ENCODE measurements at places on chromosomes 7 and 10. TPM values are rescaled to one million over a fixed set of nuclear protein-coding genes. Genes with fewer than 3 reads are reported as not detected.

Gene LRRTM3
- 0.22 TPM for total RNA-seq

Gene HOGA1
- 28.8 TPM for total RNA-seq

Gene WDR86
- total RNA-seq, result 5.9 TPM

Gene ACSM6
- not detected for total RNA-seq

Gene CALHM1
- not detected for total RNA-seq

Gene BUB3
- total RNA-seq, result 60.8 TPM

Gene PHKG1
- 0.91 TPM for total RNA-seq

Gene REPIN1
- total RNA-seq, result 95.8 TPM

Gene ACHE
- 3.6 TPM for total RNA-seq

DNA sequence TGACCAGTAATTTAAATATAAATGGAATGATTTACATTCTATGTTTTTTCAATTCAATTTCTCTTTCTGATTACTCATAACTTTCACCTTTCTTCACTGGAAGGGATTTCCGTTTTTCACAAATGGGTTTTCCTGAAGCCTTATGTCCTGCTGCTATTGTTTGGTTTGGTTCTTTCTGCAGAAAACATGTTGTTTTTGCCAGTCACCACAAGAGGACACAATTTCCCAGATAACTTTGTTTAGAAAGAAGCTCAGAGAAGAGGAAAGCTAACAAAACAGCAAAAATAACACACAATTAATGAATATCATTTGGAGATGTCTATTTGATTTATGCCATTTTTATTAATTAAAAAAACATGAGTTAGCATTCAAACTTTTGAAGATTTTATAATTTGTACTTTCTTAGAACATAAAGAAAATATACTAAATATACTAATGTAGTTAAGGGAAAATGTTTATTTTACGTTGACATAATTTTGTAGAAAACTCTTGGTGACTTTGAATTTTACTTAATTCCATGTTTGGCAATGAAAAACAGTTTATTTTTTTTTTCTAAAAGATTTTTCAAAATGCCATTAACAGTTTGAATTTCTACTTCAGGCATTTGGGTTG, 4.6 kb upstream of the TWIST1 start:
- H3K36me3 ChIP-seq, result no peaks in the 10 kb centered on the region
- H3K4me3 ChIP-seq, result no peak overlapping the region
- H3K27me3 ChIP-seq, result peaks cover 28% of the 10 kb centered on the region
- DNase-seq, result no peak

GRCh38 chr10:99941942-99942820, 67.6 kb downstream of the DNMBP start:
- H3K4me3 ChIP-seq, result no peak overlapping the region
- H3K36me3 ChIP-seq, result no peaks in the 10 kb centered on the region
- H3K4me1 ChIP-seq, result no peaks in the 10 kb centered on the region
- no peak overlapping the region for H3K27ac ChIP-seq
- no peaks in the 10 kb centered on the region for H3K27me3 ChIP-seq
- DNase-seq, result no peak

GRCh38 chr10:118595598-118596425, at the start of gene PRLHR:
Gene PRLHR, minus strand, starts transcription at chr10:118595648. Its CDS starts 404 bp downstream, at chr10:118595244.
- H3K27ac ChIP-seq, result no peak within 1 kb of the TSS
- DNase-seq, result no peak
- H3K4me1 ChIP-seq, result no peaks in the 10 kb centered on the region
- no peak within 1 kb of the TSS for H3K4me3 ChIP-seq
- no peaks in the 10 kb centered on the region for H3K36me3 ChIP-seq

GRCh38 chr7:2719007-2719406, 31.0 kb downstream of the AMZ1 start:
- H3K4me3 ChIP-seq, result no peak overlapping the region
- H3K27ac ChIP-seq, result no peak overlapping the region
- no peaks in the 10 kb centered on the region for H3K27me3 ChIP-seq
- no peaks in the 10 kb centered on the region for H3K36me3 ChIP-seq

DNA sequence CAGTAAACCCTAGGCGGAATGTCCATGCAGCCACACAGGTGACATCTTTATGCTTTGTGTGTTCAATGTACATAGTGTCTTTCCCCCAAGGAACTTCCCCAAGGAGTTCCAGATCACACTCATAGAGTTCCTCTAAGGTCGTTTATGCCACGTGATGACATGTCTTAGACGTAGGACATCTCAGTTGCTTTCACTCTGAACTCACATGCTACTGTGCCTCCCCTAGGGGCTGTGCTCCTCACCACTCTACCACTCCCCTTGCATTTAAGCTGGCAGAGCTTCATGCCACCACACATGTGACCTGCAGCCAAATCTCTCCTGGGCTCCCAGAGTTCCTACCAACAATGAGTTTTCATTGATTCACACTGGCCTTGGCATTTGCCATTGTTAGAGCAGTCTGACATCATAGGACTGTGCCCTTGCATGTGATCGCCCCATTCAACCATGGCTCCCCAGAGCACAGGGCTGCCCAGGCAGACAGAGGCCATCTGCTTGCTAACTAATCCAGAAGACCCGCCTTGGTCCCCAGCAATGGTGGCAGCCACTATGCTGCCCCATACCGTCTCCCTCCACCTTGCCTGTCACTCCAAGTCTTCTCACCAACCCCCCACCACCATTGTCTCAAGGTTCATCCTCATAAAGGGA, 95.3 kb upstream of the MACROH2A2 start:
- no peaks in the 10 kb centered on the region for H3K36me3 ChIP-seq
- DNase-seq, result no peak
- no peaks in the 10 kb centered on the region for H3K27me3 ChIP-seq

GRCh38 chr10:7787150-7787856, 490 bp downstream of the KIN start:
- no peak overlapping the region for H3K27ac ChIP-seq
- peak overlapping the region; percentile 98 for H3K4me3 ChIP-seq
- H3K36me3 ChIP-seq, result no peaks in the 10 kb centered on the region
- H3K27me3 ChIP-seq, result no peaks in the 10 kb centered on the region

DNA sequence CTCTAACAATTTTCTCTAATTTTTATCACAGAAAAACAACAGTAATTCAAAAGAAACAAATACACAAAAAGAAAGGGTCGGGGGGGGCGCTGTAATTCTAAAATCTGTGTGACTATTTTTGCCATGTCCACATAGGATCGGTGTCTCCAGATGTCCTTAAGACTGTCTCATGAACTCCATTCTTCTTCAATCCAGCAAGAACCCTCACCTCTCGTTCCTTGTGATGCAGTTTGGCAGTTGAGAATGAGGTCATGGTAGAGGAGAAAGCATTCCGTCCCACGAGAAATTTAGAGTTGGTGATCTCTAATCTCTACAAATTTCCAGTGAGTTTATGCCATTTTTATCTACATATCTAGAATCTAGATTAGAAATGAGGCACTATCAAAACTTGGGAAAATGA, 394.7 kb downstream of the TFEC start:
- no peaks in the 10 kb centered on the region for H3K4me1 ChIP-seq
- H3K4me3 ChIP-seq, result no peak overlapping the region
- H3K36me3 ChIP-seq, result no peaks in the 10 kb centered on the region

DNA sequence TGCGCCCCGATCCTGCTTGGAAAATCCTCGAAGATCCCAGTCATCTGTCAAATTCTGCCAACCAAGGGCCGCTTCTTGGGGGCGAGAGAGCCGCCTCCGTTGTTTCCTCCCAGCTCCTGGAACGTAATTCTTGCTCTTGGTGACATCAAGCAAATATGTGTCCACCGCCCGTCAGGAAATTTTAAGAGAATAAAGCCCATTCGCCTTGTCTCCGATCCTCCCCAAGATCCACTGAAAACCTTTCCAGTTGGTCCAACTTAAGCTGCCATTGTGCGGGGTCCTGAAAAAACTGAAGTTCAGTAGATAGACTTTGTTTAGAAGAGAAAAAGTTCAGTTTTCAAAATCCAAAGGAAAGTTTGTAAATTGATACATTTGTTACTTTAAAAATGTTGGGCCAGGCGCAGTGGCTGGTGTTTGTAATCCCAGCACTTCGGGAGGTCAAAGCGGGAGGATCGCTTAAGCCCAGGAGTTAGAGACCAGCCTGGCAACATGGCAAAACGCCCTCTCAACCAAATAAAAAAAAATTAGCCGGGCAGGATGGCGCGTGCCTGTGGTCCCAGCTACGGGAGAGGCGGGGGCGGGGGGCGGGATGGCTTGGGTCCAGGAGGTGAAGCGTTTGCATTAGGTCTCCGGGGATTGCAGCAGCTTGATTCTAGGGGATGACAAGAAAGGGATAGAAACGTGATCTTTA, 1.0 kb upstream of the ZNF800 start:
- peak; percentile 38 for DNase-seq
- H3K4me1 ChIP-seq, result peaks cover 4% of the 10 kb centered on the region
- H3K27ac ChIP-seq, result no peak overlapping the region
- peak overlapping the region; percentile 89 for H3K4me3 ChIP-seq

GRCh38 chr10:124603376-124604213, 140.6 kb downstream of the FAM53B start:
- no peaks in the 10 kb centered on the region for H3K27me3 ChIP-seq
- no peak overlapping the region for H3K4me3 ChIP-seq
- no peaks in the 10 kb centered on the region for H3K36me3 ChIP-seq
- DNase-seq, result no peak
- no peak overlapping the region for H3K27ac ChIP-seq
- no peaks in the 10 kb centered on the region for H3K4me1 ChIP-seq

DNA sequence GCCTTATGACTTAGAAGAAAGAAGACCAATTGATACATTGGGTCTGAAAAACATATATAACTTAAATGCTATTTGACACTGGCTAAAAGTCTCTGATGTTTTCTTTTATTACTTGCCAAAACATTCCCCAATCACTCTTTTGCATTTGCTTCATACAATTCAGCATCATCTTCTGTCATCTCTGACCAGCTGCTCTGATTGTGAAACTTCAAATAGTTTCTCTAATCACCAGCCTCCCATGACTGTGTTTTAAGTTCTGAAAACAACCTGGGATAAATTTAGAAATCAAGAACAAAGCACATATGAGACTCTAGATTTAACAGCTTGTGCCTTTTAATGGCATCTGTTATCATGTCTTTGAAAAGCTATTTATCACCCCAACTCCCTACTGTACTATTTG, 208.4 kb upstream of the KCND2 start:
- no peak overlapping the region for H3K4me3 ChIP-seq
- H3K27me3 ChIP-seq, result no peaks in the 10 kb centered on the region
- H3K36me3 ChIP-seq, result no peaks in the 10 kb centered on the region
- no peaks in the 10 kb centered on the region for H3K4me1 ChIP-seq
- H3K27ac ChIP-seq, result no peak overlapping the region
- DNase-seq, result no peak

- peaks cover 45% of the 10 kb centered on the region for H3K4me1 ChIP-seq
- no peak overlapping the region for H3K4me3 ChIP-seq
- no peaks in the 10 kb centered on the region for H3K27me3 ChIP-seq
These were observed 46.1 kb downstream of the ZCCHC24 start for GRCh38 chr10:79399223-79399831.

DNA sequence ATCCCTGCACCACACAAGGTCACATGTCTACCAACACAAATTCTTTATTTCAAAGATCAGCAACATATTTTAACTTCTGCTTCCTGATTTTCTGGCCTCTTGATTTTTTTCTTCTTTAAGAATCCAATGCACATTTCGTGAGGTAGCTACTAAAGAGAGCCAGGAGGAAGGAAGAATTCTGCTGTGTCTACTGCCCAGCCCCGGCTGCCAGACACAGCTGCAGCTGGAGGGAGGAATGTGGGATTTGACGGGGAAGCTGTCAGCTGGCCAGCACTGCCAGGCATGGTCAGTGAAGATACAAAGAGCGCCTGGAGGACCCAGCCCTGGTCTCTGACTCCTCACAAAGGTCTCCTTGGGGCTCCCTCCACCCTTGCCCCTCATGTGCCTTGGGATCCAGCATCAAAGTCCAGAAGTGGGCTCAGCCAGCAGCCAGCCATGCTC, 6.9 kb upstream of the AOC1 start:
- no peaks in the 10 kb centered on the region for H3K27me3 ChIP-seq
- H3K27ac ChIP-seq, result no peak overlapping the region
- no peak for DNase-seq
- no peak overlapping the region for H3K4me3 ChIP-seq
- no peaks in the 10 kb centered on the region for H3K36me3 ChIP-seq
- no peaks in the 10 kb centered on the region for H3K4me1 ChIP-seq

- H3K36me3 ChIP-seq, result no peaks in the 10 kb centered on the region
- no peak for DNase-seq
- H3K27ac ChIP-seq, result no peak overlapping the region
- H3K27me3 ChIP-seq, result no peaks in the 10 kb centered on the region
- no peak overlapping the region for H3K4me3 ChIP-seq
These were observed 295.2 kb upstream of the MGMT start for GRCh38 chr10:129171812-129172211.

DNA sequence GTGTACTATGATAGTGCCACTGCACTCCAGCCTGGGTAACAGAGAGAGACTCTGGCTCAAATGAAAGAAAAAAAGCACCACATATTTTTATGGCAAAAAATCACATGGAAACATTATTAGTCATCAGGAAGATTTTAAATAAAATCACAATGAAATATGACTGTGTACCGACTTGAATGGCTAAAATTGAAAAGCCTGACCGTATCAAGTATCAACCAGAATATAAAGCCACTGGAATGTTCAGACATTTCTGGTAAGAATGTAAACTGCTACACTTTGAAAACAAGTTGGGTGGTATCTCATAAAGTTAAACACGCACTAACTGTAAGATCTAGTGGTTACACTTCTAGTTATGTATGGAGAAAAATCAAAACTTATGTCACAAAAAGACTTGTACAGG, 306.7 kb upstream of the MBL2 start:
- no peak for DNase-seq
- no peaks in the 10 kb centered on the region for H3K36me3 ChIP-seq
- H3K4me1 ChIP-seq, result no peaks in the 10 kb centered on the region
- no peak overlapping the region for H3K4me3 ChIP-seq
- no peaks in the 10 kb centered on the region for H3K27me3 ChIP-seq
- no peak overlapping the region for H3K27ac ChIP-seq

DNA sequence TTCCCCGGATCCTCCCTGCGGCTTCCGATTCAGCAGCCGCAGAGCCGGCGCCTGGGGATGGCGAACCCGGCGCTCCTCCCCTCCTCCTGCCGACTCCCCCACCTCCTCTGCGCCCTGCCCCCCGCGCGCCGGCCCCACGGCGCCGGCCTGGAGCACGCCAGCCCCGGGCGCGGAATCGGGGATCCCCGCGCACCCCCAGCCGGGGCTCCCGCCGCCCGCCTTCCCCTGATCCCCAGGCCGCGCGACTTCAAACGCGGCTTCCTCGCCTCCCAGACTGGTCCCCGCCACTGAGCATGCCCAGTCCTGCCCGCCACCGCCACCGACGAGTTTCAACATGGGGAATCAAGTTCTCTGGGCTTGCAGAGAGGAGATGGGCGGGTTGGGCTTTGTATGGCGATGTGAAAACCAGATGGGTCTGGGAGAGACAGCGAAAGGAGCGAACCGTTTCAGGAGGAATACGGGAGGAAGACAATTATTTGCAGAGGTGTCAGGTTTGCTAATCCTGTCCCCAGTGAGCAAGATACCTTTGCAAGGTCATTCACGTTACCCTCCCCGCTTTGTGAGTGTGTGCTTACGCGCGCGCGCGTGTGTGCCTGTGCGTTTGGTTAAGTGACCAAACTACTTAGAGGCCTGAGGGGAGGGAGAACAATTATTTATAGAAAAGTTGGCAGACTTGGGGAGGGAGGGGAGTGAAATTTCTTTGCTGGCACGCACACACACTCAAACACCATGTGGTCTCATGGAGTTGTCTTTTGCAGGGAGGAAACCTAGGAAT, at the start of gene PANK1:
Gene PANK1, minus strand, starts transcription at position 276 of the 775 bp plus-strand sequence. CDS start 351 bp downstream, outside the sequence.
- peak within 1 kb of the TSS; percentile 83 for H3K4me3 ChIP-seq
- H3K27ac ChIP-seq, result peak within 1 kb of the TSS; percentile 98
- peak; percentile 91 for DNase-seq
- no peaks in the 10 kb centered on the region for H3K36me3 ChIP-seq
- H3K27me3 ChIP-seq, result no peaks in the 10 kb centered on the region
- peaks cover 8% of the 10 kb centered on the region for H3K4me1 ChIP-seq
